ENCODE measurements at places on chromosomes 1 and 21.
A peak's percentile ranks its signal among the peaks of the same experiment; 100 is the strongest.

GRCh38 chr1:24872061-24872850 is 57.8 kb downstream of the RUNX3 start:
- DNase-seq: peak; percentile 75

- DNase-seq: no peak
Measured at GRCh38 chr1:158799689-158800088, 18.7 kb upstream of the OR6N2 start.

- peak; percentile 75 for DNase-seq
Measured at GRCh38 chr1:48498096-48498791, 26.2 kb upstream of the SPATA6 start.

DNA sequence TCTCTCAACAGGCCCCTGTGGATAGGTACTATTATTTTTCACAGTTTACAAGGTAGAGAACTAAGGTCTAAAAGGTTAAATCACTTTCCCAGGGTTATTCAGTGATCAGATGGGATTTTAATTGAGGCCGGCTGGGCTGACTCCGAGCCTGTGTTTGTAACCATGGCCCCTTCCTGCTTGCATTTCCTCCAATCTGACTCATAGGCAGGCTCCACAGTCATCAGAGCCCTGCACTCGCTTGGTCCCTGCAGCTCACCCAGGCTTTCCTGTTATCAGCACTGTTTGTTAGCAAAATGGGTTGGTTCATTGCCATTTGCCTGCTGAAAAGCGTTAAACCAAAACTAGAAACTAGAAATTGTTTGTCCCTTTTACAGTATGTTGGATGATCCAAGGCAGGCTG is 41.4 kb upstream of the LMX1A start:
- DNase-seq: no peak

DNA sequence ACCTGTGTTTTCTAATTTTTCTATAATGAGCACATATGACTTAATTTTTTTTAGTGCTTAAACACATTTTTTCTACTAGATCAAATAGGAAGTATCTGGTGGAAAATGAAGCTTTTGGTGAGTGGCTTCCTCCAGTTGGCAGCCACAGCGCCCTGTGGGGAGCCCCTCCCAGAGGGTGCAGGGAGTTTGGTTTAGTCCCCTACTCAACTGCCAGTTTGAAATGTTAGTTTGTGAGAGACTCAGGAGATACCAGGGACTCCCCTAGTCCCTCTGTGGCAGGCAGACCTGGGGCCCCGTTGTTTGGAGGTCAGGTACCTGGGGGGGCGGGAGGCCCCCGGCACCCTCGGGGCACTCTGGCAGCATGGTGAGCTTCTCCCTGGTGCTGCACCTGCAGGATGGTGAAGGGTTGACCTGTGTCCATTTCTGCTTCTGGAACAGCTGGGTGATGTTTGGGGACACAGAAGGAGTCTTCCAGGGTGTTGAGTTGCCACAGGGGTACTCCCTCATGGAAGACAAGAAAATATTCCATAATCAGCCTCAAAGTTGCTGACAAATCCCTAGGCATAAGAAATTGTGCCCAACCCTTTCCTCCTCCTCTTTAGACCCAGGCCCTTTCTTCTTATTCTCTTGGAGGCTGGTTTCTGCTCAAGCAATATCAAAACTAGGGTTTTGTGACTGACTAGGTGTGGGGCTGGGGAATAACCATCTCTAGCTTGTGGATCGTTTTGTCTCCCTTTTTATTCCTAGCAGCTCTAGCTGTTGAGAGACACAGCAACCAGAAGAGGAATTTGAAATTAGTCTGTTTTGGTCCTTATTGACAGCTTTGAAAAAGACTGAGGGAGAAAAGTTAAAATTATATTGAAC is 91.6 kb downstream of the ABCA4 start:
- DNase-seq: no peak

- DNase-seq: peak; percentile 79
Measured at GRCh38 chr1:100034470-100034869, 64.7 kb downstream of the SLC35A3 start.

- DNase-seq: peak; percentile 99
Measured at GRCh38 chr1:11262171-11263049, at the start of gene MTOR. Gene MTOR, minus strand, starts transcription at chr1:11262551. Its CDS starts 3,142 bp downstream, at chr1:11259409.

- DNase-seq: no peak
Measured at GRCh38 chr21:42745511-42746239, 92.3 kb downstream of the PDE9A start.

DNA sequence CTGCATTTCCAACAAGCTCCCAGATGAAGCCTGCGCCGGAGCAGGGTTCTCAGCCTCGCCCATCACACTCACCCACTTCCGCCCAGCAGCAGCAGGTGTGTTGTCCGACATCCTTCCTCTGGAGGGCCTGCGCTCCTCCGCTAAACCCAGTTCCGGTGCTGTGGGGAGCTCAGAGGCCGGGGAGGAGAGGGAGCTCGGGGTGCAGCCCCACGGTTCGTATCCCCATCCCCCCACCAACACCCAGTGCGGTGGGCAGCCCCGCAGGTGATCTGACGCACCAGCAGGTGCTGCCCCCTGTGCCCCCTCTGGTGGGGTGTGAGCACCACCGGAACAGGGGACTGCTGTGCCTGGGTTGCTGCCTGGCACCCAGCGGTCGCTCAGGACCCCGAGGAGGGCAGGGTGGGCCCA is 3.4 kb upstream of the PEX10 start:
- no peak for DNase-seq

GRCh38 chr1:94479682-94480081 is 61.5 kb downstream of the ABCD3 start:
- no peak for DNase-seq

GRCh38 chr1:168427051-168427450 is 116.7 kb downstream of the XCL2 start:
- DNase-seq: no peak

Measured in Kasumi-1 (cell line).